ENCODE measurements at places on chromosomes 6 and 20.

- no peak for DNase-seq
These were observed 2.9 kb upstream of the PKIG start for GRCh38 chr20:44579313-44580081.

- no peak for DNase-seq
These were observed 4.9 kb upstream of the TRIM39 start for GRCh38 chr6:30321692-30322388.

DNA sequence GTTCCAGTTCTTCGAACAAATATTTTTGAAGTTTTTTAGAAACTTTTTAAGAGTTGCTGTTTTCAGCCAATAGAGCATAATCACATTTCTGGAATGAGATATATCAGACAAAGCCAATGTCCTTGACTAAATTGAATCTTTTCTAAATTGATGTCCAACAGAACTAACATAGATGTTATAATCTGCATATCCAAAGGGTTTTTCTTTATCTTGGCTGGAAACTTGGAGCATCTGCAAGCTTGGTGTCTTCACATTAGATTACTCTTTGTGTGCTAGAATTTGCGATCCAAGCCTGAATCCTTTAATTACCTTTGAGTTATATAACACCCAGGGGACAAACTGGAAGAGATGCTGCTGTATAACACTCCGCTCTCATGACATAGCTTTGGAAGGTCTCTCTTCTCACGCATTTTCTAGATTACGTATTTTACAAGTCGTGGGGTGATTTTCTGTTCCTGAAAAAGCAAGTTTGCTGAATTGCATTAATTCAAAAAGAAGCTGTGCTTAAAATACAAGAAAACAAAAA is 64.4 kb upstream of the FUCA2 start:
- no peak for DNase-seq

DNA sequence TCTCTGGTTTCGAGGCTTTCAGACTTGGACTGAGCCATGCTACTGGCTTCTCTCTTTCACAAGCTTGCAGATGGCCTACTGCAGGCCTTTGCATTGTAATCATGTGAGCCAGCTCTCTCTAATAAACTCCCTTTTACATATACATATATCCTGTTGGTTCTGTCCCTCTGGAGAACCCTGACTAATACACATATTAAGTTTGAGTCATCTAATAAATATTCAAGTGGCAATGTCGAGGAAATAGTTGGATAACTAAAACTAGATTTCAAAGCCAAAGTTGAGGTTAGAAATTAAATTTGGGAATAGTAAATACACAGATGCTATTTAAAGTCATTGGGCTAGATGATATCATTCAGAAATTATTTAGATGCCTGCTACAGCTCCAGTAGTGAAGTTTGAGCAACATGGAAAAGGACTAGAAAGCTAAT is 1343.4 kb downstream of the GRIK2 start:
- DNase-seq: no peak

DNA sequence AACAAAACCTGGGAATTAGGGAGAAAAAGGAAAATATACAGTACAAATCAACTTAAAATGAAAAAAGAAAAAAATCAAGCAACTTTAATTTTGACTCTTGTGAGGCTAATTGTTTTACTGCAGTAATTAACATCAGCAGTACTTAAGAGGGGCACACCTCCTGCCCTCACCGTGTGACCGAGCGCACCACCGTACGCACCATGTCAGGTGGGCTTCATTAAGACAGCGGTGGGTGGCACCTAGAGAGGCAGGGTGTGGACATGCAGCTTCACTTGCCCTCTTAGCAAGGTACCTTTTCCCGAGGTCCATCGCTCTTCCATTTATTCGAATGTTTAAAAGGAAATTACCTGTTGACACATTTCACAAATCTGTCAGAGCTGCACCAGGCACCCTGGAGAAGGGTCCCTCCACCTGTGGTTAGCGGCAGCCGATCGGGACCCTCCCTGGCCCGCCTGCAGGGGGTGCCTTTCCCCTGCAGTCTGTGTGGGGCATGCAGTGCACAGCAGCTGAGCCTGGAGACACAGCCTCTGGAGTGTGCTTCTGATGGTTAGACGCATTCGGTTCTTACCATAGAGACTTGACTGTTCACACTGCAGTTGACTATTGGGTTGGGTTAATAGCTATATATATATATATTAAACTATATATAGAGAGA is 184.1 kb downstream of the TMEM242 start:
- DNase-seq: peak; percentile 5

GRCh38 chr20:47501482-47502270 is at the start of gene NCOA3:
Gene NCOA3, plus strand, starts transcription at chr20:47501887. Its CDS starts 120,361 bp downstream, at chr20:47622248.
- peak; percentile 90 for DNase-seq

GRCh38 chr6:17497535-17498095 is 102.5 kb upstream of the FAM8A1 start:
- DNase-seq: no peak

- no peak for DNase-seq
These were observed 9.2 kb downstream of the ENTPD6 start for GRCh38 chr20:25204550-25205276.

DNA sequence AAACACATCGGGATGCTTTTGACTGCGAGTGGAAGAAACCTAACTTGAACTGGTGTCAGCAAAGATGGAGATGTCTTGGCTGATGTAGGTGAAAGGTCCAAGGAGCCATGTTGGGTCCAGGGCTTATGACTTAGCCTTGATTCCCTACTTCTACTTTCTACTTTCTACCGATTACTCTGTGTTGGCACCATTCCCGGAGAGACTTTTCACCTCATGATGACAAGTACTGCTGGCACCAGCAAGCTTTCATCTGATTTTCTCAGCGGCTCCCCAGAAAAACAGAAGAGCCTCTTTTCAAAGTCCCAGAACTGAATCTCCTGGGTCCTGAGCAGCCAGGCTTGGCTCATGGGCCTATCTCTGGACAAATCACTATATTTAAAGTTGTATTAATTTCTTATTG is 4.9 kb upstream of the EDN3 start:
- DNase-seq: no peak

- peak; percentile 31 for DNase-seq
These were observed 17.5 kb downstream of the PTK7 start for GRCh38 chr6:43093436-43094289.

- no peak for DNase-seq
These were observed 29.5 kb upstream of the SALL4 start for GRCh38 chr20:51831866-51832265.

DNA sequence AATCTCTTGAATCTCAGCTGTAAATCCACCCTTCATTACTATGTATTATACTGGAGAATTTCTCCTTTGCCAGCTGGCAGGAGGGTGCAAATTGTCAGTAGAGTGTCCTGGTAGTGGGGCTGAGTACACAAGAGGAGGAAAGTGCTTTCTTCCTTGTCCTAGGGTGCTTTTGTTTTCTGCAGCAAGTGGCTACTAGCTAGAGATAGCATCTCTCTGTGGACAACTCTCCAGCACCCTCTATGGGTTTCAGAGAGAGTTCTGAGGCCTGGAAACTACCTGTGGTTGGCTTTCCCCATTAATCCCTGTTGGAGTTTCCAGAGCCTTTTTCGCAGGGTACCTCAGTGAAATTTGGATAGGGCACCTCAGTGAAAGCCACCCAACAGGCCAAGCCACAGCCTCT is 422.5 kb upstream of the RGS17 start:
- DNase-seq: no peak

DNA sequence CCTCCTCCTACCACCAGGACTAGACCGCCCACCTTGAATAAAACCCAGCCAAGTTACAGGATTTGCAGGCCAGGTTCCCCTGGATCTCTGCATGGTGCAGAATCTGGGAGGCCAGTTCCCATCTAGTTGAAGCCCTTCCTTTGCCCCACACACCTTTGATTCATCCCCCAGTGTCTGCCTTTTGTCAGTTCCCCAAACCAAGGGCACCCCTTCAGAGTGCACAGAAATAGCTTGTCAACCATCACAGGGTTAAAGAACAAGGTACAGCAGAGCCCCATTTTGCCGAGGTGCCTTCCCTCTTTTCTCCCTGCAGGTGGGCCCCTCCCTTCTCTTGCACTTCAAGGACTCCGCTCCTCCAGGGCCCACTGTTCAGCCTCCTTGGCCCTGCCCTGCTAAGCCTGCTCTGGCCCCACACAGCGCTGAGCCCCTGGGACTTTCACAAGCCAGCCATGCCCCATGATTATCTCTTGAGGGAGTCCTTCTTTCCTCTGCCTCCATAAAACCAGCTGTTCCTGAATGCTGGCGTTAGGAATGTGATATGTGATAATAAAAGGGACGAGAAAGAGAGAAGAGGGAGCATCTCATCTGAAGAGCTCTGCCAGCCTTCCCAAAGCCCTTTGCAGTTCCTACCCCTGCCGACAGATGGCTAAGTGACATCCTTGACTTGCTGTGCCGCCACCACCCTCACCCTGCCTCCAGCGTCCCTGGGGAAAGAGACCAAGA is 280.3 kb downstream of the CDC5L start:
- peak; percentile 24 for DNase-seq

- DNase-seq: no peak
These were observed 67.5 kb upstream of the NRN1 start for GRCh38 chr6:6074190-6074589.

DNA sequence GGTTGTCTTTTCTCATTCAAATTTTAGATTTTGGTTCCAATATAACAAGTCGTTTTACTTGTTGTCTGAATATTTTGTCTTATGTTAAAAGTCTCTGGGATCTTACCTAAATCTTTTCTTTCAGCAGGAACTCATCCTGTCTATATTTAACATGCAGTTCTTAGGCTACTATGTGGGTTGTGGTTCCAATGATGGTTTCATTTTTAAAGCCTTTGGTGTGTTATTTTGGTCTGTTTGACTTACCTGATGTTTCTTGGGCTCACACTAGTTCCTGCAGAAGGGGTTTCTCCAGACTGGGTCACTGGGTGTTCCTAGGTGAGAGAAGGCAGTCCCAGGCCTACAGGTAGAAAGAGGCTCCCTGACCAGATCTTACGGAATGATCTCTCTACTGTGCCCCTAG is 17.4 kb downstream of the PRL start:
- DNase-seq: no peak

GRCh38 chr6:117666881-117667280 is 8.4 kb upstream of the NUS1 start:
- no peak for DNase-seq

- DNase-seq: no peak
These were observed 160.0 kb downstream of the COL21A1 start for GRCh38 chr6:56087421-56087820.

DNA sequence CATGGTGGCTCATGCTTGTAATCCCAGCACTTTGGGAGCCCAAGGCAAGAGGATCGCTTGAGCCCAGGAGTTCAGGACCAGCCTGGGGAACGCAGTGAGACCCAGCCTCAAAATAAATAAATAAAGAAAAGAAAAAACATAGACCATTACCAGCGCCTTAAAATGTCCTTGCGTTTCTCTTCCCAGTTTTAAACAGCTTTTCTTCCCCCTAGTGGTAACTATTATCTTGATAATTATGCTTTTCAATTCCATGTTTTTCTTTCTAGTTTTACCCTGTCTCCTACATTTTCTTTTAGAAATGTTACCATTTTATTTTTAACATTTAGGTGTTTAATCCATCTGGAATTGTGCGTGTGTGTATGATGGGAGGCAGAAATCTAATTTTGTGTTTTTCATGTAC is 24.4 kb downstream of the DNAH8 start:
- no peak for DNase-seq

DNA sequence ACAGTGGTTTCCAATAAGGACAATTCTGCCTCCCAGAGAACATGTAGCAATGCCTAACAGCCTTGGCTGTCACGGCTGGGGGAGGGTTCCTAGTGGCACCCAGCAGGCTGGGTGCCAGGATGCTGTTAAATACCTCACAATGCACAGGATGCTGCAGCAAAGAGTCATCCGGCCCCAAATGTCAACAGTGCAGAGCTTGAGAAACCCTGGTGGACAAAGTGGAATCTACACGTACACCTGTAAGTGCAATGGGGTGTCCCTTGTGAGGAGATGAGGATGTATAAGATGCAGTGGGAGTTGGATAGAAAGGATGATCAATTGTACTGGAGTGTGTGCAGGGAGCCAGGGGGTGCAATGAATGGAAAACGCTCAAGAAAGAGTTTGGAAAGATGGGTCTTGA is 142.4 kb downstream of the FNDC1 start:
- DNase-seq: no peak

- DNase-seq: no peak
These were observed 20.3 kb upstream of the GTF3C6 start for GRCh38 chr6:110938171-110938570.

DNA sequence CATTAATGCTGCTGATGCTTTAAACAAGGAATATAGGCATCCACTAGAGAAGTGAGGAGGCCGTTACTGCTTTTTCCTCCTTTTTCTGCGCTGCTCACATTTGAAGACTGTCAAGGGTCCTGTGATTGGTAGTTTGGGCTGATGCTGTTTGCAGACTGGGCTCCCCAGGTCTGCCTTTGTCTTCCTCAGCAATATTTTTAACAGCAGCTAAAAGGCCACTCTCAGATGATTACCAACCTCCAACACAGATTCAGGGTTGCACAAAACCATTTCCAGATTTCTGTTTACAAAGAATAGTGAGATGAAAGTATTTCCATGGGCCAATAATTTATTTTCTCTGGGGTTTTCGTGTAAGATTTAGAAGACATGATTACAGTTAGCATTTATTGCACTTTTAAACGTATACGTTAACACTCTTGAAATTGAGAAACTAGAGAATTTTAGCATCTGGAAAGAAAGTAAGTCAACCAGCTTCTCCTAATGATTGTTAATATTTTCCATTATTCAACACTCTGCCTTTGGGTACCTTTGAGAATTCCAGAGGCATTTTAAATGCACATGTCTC is 475.3 kb upstream of the SOX4 start:
- DNase-seq: no peak

DNA sequence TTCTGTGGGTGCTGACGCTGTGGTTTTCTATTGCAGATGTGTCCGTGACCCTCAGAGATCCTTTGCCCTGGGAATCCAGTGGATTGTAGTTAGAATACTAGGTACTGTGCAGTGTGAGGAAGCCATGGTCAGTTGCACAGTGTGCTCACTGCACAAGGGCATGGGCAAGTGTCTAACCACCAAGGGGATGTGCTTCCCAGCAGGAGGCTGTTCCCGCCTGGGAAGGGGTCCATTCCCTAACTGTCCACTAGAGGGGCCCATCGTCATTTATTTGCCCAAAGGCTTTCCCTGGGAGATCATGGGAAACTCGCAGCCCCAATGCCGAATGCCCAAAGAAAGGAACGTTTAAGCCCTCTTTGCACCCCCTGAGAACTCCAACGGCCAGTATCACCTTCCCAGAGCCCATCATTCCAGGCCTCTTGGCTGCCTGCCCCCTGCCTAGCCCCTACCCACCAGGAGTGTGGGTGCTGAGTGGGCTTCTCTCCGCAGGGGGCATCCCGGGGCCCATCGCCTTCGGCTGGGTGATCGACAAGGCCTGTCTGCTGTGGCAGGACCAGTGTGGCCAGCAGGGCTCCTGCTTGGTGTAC is 26.2 kb downstream of the SLCO4A1 start:
- peak; percentile 59 for DNase-seq

DNA sequence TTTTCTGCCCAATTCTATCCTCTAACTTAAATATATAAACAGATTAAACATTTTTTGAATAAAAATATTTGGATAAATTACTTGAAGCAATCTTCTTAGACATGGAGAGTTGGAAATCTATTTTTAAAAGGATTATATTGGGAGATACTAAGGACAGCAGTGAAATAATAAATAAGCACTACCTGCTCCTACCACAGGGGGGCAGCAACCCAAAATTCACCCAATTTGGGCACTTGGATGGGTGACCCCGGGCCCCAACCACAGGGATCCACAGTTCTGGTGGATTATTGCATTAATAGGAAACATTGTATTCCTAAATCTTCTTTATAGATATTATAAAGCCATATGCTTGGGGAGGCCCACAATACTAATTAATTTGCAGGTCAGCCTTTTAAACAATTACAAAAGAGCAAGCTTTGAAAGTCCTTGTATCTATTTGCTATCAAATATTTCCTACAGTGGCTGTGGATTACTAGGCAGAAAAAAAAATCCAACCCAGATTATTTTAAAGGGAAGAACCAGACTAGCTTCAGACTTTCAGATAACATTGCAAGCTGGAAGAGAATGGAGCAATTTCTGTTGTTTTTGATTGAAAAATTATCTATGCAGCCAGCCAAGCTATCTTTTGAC is 66.4 kb upstream of the PDE10A start:
- DNase-seq: peak; percentile 7
